ENCODE measurements at places on chromosomes 4 and X. TPM values are rescaled to one million over a fixed set of nuclear protein-coding genes. Genes with fewer than 3 reads are reported as not detected.

Gene PLCXD1
- 21.2 TPM for total RNA-seq

Gene TMEM164
- 40.4 TPM for total RNA-seq

Gene UCHL1
- 1,495 TPM for total RNA-seq

Gene MAGEB2
- total RNA-seq: not detected

Gene AKAP4
- total RNA-seq: not detected

Gene PNMA5
- total RNA-seq: 9.7 TPM

Gene ABCG2
- total RNA-seq: 24.7 TPM

Gene SLC49A3
- total RNA-seq: 0.92 TPM

Gene NUDT11
- total RNA-seq: 71.0 TPM

Gene DRD5
- 3.0 TPM for total RNA-seq

Gene ZNF157
- total RNA-seq: 5.1 TPM

Gene GUCY1B1
- 115 TPM for total RNA-seq

Gene GK2
- total RNA-seq: not detected

Gene RAB40A
- total RNA-seq: 1.8 TPM

Gene UGT2B7
- total RNA-seq: not detected

Gene EFHC2
- 8.1 TPM for total RNA-seq

Gene MAGEA1
- not detected for total RNA-seq

Gene FAM47E
- total RNA-seq: 17.5 TPM

All from diencephalon (tissue), 1 donor.